Eye (tissue), 1 donor: ENCODE measurements at places on chromosomes 2 and 18.

GRCh38 chr18:79496978-79497637, 101.4 kb downstream of the NFATC1 start:
- DNase-seq = peak; percentile 79

DNA sequence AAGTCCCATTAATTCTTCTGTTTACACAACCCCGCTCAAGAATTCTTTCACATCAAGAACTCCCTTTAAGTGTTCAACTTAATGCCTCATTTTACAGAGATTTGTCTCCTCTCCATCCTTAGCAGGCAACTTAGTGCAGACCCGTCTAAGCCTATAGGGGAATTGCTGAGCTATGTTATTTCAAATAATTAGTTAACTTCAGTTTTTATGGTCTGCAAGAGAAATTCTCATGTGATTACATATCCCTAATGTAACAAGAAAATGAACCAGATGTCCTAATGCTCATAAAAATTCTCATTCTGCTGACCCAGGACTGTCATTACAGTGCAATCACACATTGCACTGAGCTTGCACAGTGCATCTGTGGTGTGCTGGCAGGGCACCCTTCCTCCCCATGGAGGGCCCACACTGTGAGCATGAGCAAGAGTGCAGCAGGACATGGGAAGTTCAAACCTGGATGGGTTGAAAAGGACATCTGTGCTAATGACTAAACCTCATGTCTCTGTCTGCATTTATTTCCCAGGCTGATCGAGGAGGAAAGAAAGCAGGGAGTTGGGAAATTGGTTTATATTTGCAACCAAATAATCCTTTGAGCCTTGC, 97.1 kb downstream of the COL5A2 start:
- DNase-seq = no peak

DNA sequence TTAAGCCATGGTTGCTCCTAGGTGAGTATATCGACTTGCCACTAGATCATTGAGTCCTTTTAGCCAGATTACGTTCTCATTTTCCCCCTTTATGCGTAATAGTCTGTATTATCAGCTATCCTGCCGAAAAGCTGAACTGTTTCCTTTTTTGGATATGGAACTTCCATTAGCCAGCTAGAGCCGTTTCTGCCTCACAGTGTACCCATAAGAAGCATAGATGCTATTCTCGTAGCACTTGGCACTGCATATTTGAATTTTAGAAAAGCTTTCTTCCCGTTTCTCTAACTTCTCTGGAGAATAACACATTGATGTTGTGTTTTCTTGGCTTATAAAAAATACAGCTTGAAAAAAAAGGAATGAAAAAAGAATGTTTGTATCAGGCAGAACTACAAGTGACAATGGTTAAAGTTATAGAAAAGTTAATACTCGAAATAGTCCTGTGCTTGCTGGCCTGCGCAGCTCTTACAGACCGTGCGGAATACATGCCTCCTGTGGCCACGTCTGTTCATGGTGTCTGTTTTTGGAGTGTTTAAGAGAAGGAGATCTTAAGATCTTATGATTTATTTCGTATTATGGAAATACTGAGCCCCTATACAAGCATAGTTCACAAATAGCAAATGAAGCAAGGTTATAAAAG, 710 bp downstream of the DUSP19 start:
- DNase-seq = no peak

GRCh38 chr2:237060534-237061312, 25.0 kb upstream of the COPS8 start:
- peak; percentile 94 for DNase-seq

GRCh38 chr2:147679955-147680531, 164.8 kb upstream of the ACVR2A start:
- DNase-seq = no peak

DNA sequence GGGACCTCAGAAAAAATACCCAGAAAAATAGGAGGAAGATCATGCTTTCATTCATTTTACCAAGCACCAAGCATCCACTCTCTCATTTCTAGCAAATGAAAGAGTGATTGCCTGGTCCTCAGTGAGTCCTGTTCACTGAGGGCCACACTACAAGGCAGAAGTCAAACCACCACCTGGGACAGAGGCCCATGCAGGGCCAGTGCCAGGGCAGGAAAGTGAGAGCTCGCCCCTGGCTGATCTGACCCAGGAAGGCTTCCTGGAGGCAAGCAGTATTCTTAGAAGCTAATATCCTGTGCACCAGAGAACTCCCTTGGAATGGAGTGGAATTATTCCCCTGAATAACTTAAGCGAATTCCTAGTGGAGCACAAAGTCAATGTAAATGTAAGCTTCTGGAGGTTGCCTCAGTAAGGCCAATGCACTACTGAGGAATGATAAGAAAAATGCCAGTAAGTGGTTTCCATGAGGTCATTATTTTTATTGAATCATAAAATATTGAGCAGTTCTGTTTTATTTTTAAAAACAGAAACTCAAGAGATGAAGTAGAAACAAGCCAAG, 191.6 kb upstream of the ID2 start:
- no peak for DNase-seq

- peak; percentile 60 for DNase-seq
Measured at GRCh38 chr2:209495855-209496585, 72.2 kb downstream of the MAP2 start.

DNA sequence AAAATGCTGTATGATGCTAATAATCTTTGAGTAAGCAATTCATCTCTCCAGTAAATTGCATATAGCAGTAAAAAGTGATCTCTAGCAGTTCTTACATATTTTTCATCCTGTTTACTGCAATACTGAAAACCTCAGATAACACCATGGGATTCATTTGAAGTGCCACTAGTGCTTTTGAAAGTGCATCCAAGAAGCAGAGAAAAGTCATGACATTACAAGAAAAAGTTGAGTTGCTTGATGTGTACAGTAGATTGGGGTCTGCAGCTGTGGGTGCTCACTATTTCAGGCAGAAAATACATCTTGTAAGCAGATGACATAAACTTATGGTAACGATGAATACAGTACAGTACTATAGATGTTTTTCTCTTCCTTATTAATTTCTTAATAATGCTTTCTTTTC, 1984.9 kb upstream of the LRRTM1 start:
- DNase-seq = no peak

DNA sequence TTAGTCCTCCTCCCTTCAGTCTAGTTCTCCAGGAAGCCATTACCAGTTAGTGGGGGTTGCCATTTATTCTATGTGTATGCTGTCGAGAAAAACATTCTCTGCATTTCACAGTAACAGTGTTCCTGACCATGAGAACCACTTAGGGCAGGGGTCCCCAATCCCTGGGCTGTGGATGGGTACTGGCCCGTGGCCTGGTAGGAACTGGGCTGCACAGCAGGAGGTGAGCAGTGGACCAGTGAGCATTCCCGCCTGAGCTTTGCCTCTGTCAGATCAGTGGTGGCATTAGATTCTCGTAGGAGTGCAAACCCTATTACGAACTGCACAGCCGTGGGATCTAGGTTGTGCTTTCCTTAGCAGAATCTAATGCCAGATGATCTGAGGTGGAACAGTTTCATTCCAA, 15.8 kb downstream of the ITGA4 start:
- no peak for DNase-seq

- DNase-seq = peak; percentile 90
Measured at GRCh38 chr18:58402247-58402646, 226.6 kb downstream of the ALPK2 start.

DNA sequence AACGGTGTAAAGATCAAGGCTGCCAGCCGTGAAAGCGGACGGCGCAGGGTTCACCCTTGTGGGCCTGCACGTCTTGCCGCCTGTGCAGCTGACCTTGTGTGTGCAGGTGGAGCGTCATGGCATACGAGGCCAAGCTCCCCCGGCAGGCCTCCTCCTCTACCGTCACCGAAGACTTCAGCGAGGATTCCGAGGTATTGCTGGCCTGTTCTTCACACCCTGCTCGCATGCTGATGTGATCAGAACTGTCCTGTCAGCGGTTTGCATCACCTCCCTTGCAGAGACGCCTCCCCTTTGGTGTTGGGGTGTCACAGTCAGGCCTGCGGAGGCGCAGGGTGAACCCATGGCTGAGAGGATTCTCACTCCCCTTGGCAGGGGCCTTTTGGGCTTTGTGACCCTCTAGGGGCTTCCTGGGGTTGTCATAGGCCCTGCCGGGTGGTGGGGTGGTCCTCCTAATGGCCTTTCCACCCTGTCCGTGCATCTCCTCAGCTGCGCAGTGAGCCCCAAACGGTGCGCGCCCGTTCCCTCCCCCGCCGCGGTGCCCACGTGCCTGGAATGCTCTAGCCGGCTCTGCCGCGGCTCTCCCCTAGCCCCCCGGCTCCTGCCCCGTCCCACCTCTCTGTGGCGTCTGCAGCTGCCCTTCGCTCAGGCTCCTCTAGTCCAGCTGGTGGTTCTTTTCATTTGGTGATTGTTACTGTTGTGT, 92.5 kb downstream of the DGKD start:
- DNase-seq = no peak

GRCh38 chr2:50395605-50396297, 636.2 kb downstream of the NRXN1 start:
- DNase-seq = no peak

DNA sequence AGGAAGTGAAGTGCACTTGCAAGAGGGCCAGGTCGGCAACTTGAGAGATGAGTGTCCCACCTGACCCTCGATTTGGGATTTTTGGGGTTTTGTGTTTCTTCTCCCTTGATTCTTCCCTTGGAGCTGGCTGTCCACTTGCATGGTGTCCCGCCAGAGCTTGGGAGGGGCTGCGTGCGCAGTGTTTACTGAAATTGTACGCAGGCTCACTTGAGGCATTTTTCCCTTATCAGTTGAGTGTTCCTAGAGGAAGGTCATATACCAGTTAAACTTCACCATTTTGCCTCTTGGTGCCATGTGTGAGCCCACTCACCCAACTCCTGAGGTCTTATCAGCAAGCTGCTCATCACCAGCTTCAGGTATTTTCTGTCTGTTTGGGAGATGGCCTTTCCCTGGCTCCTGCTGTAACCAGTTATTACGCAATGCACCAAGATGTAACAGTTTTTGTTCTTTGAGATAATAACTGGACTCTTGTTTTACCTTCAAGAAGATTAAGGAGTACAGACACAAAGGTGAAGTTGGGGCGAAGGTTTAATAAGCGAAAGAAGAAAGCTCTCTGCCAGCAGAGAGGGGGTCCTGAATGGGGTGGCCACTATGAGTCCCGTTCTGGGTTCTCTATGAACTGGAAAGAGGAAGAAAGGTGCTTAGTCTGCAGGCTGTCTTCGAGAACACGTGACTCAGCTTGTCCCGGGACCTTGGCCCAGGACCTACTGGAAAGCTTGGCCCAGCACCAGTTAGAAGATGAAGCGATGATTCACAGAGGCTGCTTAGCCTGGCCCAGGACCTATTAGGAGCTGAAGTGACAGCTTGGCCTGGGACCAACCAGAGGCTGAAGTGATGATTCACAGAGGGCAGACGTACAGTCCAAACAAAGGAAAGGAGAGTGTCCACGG, 21.5 kb upstream of the TXNL4A start:
- DNase-seq = no peak

DNA sequence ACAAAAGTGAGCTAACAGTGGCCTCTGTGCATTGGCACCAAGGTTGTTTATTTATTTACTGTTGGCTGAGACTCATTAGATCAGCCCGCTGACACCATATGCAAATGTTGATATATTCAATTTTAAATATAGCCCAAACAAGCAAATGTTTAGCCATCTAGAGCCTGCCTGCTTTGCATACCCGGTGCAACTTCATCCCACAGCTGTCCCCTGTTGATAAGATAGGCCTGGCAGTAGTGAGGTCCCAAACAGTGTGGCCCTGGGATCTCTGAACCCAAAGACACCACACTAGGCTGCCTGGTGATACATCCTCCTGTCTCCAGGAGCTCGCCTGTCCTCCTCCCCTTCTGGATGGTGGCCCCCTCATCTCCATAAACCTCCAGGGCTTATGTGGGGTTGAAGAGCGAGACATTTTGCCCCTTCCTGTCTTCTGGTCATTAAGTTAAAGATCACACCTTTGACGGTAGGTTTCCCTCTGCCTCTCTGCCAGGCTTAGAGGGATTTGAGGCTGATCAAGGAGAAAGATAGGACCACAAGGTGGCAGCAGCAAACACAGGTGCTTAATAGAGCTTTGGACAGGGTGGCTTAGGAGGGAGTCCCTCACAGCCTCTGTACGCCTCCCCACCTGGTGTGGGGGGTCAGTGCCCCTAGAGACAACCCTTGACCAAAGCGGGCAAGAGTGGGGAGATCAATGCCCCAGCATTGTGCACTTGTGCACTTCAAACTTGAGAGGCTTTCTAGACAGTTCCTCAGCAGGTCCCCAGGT, 23.7 kb upstream of the MYO5B start:
- peak; percentile 17 for DNase-seq

GRCh38 chr2:121253674-121254240, 31.2 kb downstream of the TFCP2L1 start:
- no peak for DNase-seq
